ENCODE measurements at places on chromosomes 1 and 21.

GRCh38 chr1:153957744-153958110 is 685 bp downstream of the CRTC2 start:
- no peak for DNase-seq

DNA sequence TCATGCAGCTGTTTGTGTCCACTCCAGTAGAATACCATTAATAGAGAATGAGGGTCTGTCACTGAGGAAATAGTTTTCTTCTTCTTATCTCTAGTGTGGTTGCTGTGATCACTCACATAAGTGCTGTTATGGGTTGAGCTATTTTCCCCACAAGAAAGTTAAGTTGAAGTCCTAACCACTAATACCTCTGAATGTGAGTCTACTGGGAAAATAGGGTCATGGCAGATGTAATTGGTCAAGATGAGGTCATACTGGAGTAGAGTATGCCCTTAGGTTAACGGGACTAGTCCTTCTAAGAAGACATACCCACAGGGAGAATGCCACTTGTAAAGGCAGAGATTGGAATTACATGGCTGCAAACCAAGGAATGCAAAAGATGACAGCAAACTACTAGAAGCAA is 70.5 kb upstream of the COL24A1 start:
- DNase-seq = no peak

DNA sequence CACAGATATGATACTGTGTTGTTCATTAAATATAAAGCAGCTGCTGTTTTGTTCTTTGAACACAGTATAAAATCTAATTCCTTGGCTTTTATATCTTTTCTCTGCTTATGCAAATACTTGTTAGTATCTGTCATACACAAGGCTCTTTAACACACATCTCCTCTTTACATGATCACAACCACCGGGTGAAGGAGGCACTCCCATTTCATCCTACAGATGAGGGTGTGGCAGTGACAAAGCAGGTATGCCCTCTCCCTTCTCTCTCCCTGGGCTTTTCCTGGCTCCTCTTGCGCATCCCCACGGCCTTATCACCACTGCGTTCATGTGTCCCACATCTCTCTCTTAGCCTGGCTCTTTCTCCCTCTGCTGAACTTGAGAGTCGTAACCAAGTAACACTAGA is 38.2 kb downstream of the JUN start:
- no peak for DNase-seq

GRCh38 chr1:236343246-236343870 is 50.7 kb upstream of the EDARADD start:
- no peak for DNase-seq

- no peak for DNase-seq
Measured at GRCh38 chr1:156241926-156242325, at the start of gene BGLAP. TSS of gene BGLAP (plus strand) at chr1:156242184. CDS start at chr1:156242232, 48 bp downstream.

GRCh38 chr1:158570480-158570879 is at the start of gene OR6P1:
TSS of gene OR6P1 (minus strand) at chr1:158570580. CDS start at chr1:158563604, 6,976 bp downstream.
- DNase-seq = no peak

- no peak for DNase-seq
Measured at GRCh38 chr1:185215911-185216310, 58.9 kb downstream of the SWT1 start.

- DNase-seq = no peak
Measured at GRCh38 chr1:20290624-20291597, at the start of gene VWA5B1. TSS of gene VWA5B1 (plus strand) at chr1:20290875. CDS start at chr1:20310602, 19,727 bp downstream.

GRCh38 chr1:230824919-230825721 is 43.2 kb downstream of the C1orf198 start:
- DNase-seq = no peak

- DNase-seq = peak; percentile 44
Measured at GRCh38 chr1:91124989-91125417, 103.2 kb upstream of the ZNF644 start.

DNA sequence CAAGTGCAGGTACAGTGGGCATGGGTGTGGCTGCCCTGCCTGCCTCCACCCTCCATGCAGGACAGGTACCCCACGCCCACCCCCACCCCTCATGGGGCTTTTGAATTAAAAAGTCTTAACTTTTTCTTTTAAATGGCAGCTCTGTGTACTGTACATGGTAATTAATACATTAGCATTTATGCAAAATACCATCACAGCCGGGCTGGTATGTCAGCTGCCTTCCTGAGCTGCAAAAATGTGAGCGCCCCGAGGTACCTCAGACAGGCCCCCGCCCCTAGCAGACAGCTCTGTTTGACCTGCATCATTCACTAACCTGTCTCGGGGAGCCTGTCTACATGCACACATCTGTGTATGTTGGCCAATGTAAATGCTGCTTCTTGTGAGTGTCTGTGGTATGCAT is 42.2 kb upstream of the POU3F1 start:
- DNase-seq = no peak

DNA sequence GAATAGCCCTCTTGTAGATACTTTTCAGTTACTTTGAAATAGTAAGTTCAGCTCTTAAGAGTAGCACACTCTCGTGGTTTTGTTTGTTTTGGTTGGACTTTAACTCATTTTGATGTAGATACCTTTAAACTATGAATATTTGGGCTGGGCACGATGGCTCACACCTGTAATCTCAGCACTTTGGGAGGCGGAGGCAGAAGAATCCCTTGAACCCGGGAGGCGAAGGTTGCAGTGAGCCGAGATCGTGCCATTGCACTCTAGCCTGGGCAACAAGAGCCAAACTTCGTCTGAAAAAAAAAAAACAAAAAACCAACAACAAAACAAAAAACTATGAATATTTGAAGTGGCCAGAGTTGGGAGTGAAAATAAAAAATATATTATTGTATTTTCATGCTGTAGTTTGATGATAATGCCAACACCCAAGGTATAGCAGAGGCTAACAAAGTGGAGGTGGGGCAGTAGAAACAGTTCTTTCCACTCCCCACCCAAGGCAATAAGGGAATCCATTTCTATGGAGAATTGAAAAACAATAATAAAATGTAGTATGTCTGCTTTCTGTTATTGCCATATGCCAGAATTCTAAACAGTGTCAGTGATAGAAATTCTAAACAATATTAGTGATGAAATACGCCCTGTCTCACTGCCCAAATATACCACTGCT is 1.7 kb downstream of the ZNF326 start:
- no peak for DNase-seq

GRCh38 chr1:42117214-42117613 is 36.0 kb upstream of the GUCA2B start:
- DNase-seq = no peak

DNA sequence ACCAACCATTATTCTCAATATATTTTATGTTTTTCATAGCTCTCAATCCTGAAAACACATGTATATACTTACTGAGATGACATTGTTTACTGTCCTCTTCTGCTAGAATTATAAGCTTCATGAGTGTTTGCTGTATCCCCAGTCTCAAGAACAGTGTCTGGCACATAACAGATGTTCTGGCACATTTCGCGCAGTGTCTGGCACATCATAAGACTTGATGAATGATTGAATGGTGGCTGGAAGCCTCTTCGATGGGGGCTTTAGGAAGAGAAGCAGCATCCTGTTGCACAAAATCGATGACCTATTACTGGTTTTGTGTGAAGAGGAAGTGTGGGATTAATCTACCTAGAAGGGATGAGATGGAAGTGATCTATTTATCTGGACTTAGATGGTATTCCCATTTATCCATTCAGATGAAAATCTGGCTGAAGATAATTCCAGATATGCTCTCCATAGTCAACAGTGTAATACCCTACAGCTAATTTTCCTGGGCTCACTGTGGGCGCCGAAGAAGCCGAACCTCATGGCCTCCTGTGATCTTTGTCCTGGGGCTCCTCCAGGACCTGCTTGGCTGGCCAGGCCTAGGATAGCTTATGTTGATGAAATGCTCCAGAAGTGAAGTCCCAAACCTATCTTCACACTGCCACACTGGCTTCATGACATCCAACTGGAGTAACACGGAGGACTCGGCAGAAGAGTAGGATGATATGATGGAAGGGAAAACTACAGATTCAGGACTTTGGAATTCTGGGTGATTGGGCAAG is 26.5 kb downstream of the CD34 start:
- no peak for DNase-seq

- DNase-seq = no peak
Measured at GRCh38 chr1:203873094-203873493, 11.7 kb downstream of the SNRPE start.

DNA sequence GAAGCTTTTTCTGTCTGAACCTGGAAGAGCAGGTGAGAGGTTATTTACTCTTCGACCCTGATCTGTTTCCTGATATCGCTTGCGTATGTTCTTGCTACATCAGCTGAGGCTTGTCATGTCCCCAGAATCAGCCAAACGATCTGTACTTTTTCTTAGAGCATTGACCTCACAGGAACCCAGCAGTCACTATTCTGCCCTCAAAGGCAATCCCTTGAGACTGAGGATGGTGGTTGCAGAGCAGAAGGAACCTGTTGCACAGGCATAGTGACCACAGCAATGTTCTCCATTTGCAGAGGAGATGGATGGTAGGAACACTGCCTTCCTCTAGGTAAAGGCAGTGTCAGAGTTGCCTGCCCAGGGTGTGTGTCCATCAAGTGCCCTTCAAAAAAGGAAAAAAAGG is 11.3 kb upstream of the LACTBL1 start:
- DNase-seq = no peak

DNA sequence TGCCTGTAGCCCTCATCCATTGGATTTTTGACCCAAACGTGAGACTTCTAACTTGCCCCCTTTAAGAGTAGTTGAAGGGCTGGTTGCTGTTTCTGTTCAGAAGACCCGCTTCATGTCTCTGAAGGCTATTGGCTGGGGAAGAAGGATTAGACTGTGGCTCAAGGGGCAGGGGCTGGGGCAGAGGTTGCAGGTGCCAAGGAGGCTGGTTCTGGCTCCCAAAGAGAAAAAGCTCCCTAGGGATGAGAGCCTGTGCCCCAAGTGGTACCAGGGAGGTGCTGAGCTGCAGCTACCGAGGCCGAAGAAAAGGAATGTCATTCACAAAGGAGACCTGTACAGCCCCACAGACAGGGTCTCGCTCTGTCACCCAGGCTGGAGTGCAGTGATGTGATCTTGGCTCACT is 5.8 kb downstream of the WNT3A start:
- DNase-seq = no peak

GRCh38 chr1:222229672-222230312 is 318.1 kb downstream of the HHIPL2 start:
- no peak for DNase-seq

DNA sequence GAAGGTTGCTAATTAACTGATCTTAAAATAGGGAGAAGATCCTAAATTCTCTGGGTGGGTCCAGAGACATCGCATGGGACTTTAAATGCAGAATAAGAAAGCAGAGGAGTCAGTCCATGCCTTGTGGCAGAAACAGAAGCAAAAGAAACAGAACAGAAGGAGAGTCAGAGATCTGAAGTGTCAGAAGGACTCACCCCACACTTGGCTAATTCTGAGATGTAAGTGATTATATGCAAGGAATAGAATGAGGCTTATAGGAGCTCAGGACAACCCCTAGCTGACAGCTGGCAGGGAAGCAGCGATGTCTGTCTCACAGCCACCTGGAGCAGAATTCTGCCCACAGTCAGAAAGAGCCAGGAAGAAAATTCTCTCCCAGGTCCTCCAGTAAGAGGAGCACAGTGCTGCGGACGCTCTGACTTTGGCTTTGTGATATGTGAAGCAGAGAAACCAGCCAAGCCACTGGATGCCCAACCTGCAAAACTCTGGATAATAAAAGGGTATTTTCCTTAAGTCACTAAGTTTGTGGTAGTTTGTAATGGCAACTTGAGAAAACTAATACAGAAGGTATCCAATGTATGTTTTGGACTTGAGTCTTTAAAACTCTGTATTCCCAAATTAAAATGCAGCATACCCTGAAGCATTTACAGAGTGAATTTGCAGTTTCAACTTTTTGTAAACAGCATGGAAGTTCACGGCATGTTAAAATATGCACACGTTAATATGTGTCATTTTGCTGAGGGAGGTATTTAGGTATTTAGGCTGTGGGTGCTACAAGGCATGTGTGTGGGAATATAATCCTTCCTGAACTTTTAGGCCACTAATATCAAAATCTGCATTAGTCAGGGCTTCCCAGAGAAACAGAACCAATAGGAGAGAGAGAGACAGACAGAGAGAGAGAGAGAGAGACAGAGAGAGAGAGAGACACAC is 388.5 kb downstream of the PCP4 start:
- no peak for DNase-seq

- no peak for DNase-seq
Measured at GRCh38 chr1:54237586-54237985, 37.6 kb downstream of the MRPL37 start.

- DNase-seq = no peak
Measured at GRCh38 chr1:229430761-229431283, 3.1 kb downstream of the ACTA1 start.

DNA sequence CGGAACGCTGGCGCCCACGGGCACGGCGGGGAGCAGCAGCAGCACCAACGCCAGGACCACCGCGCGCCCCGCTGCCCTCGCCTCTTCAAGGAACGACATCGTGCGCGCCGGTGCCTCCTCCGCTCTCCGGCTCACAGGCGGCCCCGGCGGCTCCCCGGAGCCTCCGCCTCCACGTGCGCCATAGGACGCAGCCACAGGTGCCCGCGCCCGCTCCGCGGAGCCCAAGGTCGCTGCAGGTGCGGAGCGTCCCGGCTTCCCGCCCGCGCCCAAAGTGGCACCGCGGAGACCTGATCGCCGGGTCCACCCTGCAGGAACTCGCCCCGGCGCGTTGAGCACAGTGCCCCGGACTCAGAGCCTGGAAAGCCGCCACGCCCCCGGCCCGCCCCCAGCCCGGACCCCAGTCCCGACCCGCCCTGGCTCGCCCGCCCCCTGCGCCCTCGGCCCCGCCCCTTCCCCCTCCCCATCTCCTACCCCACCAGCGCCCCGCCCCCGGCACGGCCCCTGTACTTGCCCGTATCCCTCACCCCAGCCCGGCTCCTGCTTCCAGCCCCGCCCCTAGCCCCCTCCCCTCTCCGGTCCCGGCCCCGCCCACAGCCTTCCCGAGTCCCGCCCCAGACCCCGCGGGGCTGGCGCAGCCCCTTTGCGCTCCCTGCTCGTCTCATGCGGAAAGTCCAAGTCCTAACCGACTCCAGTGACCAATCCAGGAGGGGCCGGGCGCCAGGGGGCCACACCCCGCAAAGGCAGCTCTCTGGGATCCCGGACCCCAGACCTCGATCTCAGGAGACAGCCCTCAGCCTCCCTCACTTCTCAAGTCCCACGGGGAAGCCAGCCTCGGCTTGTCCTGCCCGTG is at the start of gene MEGF6:
Gene MEGF6 (minus strand): TSS at position 339 of the 850 bp plus-strand sequence. CDS start 240 bp downstream, at position 99.
- DNase-seq = peak; percentile 41

DNA sequence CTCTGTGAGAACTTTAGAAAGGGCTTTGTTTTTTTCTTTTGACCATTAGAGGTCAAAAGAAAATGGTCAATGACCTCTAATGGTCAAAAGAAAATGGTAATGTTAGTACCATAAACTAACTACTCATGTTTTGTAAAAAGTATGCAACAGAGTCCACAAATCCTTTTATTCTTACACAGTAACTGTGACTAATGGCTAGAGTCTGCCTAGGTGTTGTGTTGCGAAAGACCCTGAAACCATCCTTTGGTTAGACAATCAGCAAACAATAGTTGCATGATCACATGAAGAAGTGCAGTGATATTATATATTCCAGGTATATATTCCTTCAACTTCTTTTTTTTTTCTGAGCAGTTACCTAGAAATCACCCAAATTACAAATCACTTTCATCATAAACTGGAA is 40.9 kb downstream of the NEGR1 start:
- DNase-seq = no peak
